ENCODE measurements at places on chromosomes 12 and 14.

DNA sequence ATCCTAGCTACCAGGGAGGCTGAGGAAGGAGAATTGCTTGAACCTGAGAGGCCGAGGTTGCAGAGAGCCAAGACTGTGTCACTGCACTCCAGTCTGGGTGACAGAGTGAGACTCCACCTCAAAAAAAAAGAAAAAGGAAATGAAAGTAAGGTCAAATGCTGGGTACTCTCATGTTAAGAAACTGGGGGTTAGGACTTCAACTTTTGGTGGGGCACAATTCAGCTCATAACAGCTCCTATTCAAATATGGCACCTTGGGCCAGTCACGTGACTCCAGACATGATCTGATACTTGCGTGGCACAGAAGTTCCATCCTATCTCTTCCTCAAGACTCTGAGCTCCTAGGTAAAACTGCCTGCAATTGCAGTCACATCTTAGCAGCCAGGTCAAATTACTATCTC lies 142.7 kb downstream of the EGLN3 start:
- DNase-seq = no peak

GRCh38 chr12:74241341-74241740 lies 296.3 kb upstream of the ATXN7L3B start:
- no peak for DNase-seq

GRCh38 chr12:25135531-25136154 lies 59.3 kb downstream of the DNAI7 start:
- DNase-seq = peak; percentile 54

GRCh38 chr14:30985796-30986195 lies 39.7 kb upstream of the AP4S1 start:
- DNase-seq = no peak

GRCh38 chr12:54146506-54147145 lies 42.2 kb downstream of the SMUG1 start:
- DNase-seq = no peak

GRCh38 chr14:104874110-104874531 lies 9.1 kb downstream of the CEP170B start:
- DNase-seq = no peak

DNA sequence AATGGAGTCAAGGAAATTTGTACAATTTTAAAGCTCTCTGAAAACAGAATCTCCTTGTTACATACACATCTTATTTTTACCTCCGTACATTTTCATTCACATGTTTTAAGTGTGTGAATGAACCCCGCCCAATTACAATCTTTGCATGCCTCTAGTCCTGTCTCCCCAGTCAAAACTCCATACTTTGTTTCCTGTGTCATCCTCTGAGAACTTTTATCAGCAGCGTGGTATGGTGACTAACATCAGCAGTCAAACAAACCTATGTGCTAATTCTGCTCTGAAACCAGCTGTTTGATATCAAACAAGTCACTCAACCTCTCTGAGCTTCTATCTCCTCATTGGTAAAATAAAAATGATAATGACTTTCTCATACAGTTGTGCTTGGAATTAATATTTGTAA lies 15.8 kb upstream of the ERGIC2 start:
- DNase-seq = no peak

GRCh38 chr12:31226639-31227038 lies 99.3 kb downstream of the SINHCAF start:
- peak; percentile 58 for DNase-seq

GRCh38 chr14:69443296-69443805 lies 41.2 kb upstream of the PLEKHD1 start:
- DNase-seq = no peak

DNA sequence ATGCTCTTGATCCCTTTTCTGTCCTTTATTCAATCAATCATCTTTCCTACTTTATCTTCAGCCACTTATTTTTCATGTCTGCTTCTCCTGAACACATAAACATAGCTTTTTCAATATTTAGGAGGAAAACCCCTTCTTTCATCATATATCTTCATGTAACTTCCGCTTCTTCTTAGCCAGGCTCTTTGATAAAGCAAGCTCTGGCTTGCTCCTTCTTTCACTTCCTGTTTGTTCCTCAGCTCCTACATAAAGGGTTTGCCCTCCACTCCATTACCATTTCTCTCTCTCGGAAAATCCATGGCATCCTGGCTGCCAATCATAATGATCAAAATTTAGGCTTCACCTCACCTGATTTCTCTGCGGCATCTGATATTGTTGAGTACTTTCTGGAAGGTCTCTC lies 33.7 kb upstream of the HELB start:
- DNase-seq = no peak

- no peak for DNase-seq
These were observed 110.9 kb downstream of the SCAF11 start for GRCh38 chr12:45879363-45879895.

DNA sequence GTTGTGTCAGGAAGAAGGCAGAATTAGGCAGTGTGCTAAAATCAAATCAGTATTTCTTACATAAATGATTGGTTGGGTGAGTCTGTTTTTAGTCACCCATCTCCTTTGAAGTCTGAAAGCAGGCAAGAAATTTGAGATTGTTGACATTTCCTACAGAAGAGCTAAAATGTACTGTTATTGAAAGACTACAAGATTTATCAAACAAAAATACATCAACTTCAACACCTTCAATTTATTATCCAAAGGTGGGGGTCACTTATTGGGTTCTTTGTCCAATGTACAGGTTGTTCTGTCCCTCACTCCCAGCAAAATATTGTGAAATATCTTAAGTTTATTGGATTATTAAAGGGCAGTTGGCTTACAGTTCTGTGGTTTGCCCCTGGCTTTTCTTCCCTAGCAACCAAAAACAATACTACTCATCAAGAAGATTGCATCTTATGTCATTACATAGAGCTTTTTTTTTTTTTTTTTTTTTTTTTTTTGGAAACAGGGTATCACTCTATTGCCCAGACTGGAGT lies 20.6 kb upstream of the PKP2 start:
- no peak for DNase-seq

- DNase-seq = no peak
These were observed 450.2 kb downstream of the CCER1 start for GRCh38 chr12:90504806-90505205.

DNA sequence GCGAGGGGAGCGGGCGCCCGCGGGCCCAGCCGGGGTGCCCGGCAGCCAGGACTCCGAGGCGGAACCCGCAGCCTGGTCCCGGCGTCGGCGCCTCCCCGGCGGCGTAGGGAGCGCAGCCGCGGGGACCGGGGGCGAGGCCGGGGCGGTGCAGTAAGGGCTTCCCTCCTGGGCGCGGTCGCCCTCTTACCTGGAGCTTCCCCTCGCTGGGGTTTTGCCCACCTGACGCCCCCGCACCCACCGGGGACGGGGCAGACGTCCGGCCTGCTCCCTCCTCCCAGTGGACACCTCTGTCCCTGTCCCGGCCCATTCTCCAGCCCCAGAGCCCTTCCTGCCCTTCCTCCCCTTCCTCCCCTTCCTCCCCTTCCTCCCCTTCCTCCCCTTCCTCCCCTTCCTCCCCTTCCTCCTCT lies 413 bp upstream of the TUBA1C start:
- no peak for DNase-seq

- no peak for DNase-seq
These were observed 105.0 kb downstream of the ETNK1 start for GRCh38 chr12:22729957-22730443.

GRCh38 chr12:44465139-44465538 lies 411.0 kb downstream of the NELL2 start:
- no peak for DNase-seq

DNA sequence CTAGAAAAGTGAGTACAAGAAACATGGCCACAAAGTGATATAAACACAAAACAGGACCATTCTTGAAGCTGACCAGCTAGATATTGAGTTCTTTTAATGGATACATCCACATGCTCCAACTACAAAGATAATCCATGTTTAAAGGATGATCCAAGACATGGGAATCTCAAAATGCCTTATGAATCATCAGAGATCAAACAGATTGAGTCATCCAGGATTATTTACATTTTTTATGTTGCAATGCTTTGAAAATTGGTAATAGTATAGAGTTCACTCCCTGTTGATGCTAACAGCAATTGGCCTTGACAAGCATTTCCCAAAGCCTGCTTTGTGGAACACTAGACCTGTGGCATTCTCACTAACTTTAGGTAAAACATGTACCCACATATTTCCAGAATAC lies 293.0 kb upstream of the TBX3 start:
- no peak for DNase-seq

DNA sequence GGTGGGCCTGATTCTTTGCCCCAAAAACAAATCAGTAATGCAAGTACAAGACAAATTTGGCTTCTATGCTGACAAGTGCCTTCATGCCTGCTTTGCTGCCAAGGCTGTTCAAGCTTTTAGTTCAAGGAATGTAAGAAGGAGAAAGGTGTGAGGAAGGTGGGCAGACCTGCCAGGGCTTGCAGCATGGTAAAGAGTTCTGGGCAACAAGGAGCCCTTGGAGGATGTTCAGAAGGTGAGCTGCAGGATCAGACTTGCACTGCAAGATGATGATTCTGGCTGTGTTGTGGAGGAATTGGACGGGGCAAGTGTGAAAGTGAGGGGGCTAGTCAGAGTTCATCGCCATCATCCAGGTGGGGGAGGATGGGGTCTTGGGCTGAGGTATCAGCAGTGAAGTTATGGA lies 167.9 kb downstream of the NUAK1 start:
- DNase-seq = no peak

DNA sequence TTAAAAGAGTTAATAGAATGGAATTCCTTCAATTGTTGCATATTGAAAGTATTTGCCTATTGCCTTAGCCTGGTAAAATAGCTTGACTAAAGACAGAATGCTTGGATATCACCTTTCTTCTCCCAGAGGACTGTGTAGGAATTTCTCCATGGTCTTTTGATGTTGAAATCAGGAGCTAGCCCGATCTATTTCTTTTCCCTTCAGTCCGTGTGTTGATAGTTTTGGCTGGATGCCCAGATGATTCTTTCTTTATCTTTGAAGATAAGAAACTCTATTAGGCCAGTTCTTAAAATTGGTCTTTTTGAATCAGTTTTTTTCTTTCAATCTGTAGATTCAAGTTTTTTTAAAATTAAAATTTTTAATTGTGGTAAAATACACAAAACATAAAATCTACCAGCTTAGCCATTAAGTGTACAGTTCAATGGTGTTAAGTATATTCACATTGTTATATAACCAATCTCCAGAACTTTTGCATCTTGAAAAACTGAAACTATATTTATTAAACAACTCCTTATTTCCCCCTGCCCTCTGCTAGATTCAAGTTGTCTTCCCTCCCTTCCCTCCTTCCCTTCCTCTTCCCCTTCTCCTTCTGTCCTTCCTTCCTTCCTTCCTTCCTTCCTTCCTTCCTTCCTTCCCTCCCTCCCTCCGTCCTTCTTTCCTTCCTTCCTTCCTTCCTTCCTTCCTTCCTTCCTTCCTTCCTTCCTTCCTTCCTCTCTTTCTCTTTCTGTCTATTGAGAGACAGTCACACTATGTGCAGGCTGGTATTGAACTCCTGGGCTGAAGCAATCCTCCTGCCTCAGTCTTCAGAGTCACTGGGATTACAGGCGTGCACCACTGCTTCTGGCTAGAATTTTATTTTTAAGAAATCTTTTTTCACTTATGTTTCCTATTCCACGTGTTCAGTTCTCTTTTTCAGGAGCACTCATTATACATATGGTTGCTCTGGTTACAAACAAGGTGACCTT lies 10.1 kb downstream of the LACRT start:
- no peak for DNase-seq

DNA sequence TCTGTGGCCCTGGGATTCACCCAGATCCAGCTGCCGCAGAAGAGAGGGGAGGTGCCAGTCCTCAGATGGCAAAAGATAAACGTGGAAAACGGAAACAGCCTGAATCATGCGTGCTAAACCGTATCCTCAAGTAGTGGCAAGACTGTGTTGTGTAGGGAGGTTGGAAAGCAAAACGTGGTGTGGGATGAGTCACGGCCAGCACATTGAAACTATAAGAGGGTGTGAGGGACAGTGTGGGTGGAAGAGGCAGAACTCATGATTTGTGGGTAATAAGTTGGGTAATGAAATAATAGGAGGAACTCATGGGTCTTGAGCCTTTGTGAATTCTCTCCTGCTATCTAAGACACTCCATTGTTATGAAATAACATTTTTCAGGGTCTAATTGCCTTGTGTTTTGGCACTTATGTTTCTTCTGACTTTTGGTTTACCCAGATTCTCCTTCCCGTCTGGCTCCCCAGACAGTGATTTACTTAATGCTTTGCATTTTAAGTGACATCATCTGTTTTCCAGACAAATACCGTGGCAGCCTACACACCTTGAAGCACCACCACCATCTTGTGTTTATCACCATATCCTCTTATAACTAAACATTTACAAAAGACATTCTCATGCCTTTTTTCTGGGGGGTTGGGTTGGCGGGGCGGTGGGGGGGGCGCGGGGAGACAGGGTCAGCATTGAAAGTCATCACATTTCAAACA lies 62.3 kb upstream of the PTCSC3 start:
- no peak for DNase-seq
